ENCODE measurements at places on chromosomes 11 and 22.

DNA sequence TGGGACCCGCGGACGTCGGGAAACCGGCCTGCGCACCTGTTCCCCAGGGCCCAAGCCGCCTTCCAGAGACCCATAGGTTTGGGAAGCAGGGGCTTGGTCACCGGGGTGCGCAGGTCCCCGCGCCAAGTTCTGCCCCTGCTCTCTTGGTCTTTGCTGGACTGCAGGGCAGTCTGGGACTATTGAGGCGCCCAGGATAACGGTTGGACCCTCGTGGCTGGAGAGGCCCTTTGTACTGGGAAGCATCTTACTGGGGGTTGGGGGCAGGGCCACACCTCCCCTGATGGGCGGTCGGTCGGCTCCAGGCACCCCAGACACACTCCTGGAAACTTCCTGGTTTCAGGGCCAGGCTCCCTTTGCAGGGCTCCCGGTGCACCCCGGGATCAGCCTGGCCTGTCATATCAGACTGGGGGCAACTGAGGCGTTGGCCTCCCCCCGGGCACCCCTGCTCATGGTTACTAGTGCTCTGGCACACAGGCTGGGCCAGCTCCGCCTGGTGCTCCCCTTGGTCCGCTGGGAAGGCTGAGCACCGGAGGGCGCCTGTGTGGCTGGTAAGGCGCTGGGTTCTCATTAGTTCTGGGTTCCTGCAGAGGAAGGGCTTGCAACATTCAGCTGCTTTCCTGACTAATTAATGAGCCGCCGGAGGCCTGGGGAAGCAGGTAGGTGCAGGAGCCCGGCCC is 1250.5 kb downstream of the BRD1 start:
- DNase-seq, result no peak

GRCh38 chr11:119222891-119223290 is 16.8 kb downstream of the CBL start:
- no peak for DNase-seq

DNA sequence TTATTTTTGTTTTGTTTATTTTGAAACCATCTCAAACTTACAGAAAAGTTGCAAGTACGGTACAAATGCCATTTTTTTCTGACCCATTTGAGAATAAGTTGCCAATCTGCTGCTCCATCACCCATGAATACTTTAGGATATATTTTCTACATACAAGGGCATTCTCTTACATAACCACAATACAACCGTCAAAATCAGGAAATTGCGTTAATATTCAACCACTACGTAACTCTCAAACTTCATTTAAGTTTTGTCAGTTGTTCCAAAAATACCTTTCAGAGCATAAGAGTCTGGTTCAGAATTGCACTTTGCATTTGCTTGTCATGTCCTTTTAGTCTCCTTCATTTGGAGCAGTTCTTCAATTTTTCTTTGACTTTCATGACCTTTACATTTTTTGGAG is 194.3 kb upstream of the BDNF start:
- DNase-seq, result no peak

DNA sequence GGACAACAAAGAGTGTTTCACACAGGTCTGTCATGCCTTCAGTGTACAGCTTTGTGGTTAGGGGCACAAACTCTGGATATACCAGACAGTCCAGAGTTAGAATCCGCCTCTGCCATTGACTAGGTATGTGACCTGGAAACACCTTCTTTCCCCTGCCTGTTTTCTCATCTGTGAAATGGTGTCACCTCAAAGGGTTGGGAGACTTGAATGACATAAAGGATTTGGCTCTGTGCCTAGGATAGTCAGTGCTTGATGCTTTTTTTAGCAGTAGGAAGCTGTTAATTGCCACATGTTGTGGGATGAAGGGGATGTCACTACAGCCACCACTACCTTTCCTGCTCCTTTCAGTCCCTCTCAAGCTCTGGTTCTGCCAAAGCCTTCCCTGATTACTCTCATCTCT is 17.4 kb upstream of the LRRC55 start:
- no peak for DNase-seq

GRCh38 chr22:19962909-19963806 is 21.5 kb upstream of the TXNRD2 start:
- DNase-seq, result no peak

- no peak for DNase-seq
These were observed 961 bp downstream of the SUSD2 start for GRCh38 chr22:24181996-24182899.

GRCh38 chr11:85867751-85868150 is 12.6 kb downstream of the CCDC83 start:
- peak; percentile 11 for DNase-seq

DNA sequence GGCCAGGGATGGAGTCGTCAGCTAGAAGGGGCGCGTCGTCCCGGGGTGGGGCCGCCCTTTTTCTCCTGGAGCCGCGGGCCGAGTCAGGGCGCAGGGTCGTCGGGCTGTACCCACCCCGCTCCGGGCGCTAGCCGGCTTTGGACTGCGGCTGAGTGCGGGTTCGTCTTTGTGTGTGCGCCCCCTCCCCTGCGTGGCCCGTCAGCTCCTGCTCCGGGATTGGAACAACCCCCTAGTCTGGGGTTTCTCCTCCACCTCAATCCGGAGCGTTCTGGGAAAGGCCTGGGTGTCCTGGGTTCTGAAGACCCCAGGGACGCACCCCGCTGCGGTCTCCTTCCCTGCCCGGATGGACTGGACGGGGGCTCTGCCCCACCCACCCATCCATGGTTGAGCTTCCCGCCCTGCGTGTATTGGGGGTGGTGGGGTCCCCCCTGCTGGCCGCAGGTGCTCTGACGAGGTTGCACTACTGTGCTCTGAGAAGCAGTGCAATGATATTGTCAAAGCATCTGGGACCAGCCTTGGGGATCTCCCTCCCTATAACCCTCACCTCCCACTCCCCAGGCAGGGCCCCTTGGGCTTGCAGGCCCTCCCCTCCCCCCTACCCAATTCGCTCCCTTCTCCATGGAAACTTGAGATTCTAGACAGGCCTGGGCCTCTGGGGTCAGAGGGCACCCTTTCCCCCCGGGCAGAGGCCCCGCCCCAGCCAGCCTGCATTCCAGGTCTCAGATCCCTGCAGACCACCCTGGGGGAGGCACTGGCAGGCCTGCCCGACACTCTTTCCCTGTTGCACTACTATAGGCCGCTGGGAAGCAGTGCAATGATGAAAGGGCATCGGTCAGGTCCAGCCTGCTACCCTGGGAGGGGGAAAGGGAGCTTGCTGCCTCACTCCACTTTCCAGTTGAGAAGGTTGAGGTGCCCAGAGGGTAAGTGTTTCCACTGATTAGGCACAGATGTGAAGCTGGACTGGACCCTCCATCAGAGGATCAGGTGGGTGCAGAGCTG is 10.7 kb downstream of the SDF2L1 start:
- no peak for DNase-seq

DNA sequence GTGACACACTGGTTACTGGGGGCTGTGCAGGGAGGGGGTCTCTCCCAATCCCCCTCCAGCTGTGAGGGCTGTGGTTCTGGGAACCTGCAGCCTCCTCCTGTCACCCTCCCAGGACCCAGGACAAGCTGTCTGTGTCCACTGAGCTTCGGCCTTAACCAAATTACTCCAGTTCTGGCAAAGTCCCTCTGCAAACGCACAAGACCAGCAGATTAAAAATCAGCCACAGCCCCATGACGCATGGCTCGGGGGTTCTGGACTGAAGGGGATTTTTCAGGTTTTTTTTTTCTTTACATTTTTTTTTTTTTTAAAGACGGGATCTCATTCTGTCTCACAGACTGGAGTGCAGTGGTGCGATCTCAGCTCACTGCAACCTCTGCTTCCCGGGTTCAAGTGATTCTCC is 32.2 kb upstream of the A4GALT start:
- no peak for DNase-seq

GRCh38 chr11:110473706-110474105 is 44.0 kb downstream of the FDX1 start:
- no peak for DNase-seq

GRCh38 chr11:76265771-76266241 is 59.5 kb upstream of the WNT11 start:
- no peak for DNase-seq

GRCh38 chr11:1057806-1058205 is 16.9 kb upstream of the MUC2 start:
- no peak for DNase-seq

DNA sequence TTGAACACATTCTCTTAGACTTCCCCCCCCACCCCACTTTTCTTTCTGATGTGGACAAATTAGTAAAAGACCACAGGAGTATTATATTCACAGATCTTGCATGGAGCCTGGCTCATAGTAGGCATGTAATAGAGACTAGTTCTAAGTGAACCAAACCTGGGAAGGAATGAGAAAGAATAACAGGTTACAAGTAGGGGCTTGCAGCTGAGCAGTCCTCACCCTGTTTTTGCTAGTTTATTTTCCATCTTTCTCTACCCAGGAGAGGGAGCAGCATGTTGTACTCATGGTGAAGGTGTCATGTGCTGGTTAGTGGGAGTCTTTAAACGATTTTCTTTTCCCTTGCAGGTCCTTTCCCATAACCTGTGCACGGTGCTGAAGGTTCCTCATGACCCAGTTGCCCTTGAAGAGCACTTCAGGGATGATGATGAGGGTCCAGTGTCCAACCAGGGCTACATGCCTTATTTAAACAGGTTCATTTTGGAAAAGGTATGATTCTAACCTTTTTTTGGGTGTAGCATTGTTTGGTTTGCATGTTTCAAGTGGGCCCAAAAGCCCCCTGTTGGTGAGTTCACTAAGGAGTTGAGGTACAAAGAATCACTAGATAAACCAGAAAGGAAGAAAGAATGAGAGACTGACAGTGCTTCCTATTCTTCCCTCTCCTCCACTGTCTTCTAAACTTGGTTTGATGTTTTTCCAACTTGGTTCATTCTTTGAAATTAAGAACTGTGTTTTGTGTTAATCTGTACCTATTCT is 30.1 kb downstream of the SWAP70 start:
- no peak for DNase-seq

- no peak for DNase-seq
These were observed 92.0 kb upstream of the DDI1 start for GRCh38 chr11:103944251-103944940.

- no peak for DNase-seq
These were observed 10.4 kb downstream of the ADORA2A start for GRCh38 chr22:24437741-24438328.

- peak; percentile 46 for DNase-seq
These were observed 21.0 kb downstream of the ZNRF3 start for GRCh38 chr22:28904211-28904896.

DNA sequence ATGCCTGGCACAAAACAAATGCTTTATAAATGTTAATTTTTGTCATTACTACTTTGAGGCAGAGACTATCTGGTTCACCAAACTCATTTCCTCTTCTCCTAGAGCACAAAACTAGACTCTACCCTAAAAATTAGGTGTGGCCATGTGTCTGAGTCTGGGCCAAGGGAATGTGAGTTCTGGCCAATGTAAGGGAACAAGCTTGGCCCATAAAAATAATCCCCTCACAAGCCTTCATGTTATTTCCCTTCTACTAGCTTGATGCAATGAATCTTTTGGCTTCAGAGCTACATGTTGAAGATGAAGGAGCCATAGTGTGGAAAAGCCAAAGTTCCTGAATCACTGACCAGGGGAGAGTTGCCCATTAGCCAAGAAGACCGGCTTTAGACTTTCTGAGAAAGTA is 406.5 kb upstream of the CCDC90B start:
- no peak for DNase-seq

DNA sequence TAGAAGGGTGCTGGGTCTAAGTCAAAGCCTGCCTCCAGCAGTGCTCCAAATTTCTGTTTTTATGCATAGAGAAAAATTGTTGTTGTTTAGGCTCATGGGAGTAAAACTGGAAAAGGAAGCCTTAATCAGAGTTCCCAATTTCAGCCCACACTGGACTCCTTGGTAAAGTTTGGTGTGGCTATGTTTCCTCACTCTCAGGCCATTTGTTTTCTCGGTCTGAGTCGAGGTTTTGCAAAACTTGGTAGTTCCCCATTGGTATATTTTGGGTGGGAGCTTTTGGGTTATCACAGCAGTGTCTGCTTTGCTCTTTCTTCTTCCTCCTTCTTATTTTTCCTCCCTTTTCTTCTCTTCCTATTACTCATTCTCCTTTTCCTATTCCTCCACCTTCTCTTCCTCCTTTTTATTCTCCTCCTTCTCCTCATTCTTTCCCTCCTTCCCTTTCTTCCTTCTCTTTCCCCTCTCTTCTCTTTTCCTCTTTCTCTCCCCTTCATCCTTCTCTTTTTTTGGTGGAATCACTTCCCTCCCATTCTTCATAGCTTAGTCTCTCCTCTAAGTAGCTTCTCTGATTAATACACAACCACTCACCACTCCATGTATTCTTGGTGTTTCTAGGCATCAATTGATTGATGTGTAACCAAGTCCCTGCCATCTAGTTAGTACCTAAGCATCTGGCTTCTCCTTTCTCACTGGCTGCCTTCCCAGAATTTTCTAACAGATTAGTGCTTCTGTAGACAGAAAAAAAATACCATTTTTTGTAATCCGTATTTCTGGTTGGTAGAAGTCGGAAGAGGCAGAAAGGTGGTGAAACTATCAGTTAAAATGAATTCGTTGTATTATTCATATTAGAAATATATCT is 10.1 kb downstream of the SLC5A1 start:
- DNase-seq, result no peak

DNA sequence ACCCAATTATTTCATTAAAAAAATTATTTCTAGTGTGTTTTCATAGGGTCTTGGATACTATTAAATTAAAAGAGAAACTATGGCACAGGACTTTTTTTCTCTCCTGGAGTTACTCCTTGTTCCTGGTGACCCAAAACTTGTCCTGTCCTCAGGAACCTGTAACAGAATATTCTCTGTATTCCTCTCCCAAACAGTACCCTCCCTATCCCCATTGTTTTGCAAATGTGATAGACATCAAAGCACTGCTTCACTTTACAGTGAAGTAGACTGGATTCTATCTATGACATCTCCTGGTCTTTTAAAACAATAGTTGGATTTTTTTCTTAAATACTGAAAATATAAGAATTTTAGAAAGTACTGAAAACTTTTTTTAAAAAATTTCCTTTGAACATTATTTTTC is 37.2 kb downstream of the FAR1 start:
- no peak for DNase-seq

GRCh38 chr22:37740455-37741311 is 43.8 kb downstream of the TRIOBP start:
- no peak for DNase-seq
